ENCODE measurements at places on chromosomes 6 and 20.

DNA sequence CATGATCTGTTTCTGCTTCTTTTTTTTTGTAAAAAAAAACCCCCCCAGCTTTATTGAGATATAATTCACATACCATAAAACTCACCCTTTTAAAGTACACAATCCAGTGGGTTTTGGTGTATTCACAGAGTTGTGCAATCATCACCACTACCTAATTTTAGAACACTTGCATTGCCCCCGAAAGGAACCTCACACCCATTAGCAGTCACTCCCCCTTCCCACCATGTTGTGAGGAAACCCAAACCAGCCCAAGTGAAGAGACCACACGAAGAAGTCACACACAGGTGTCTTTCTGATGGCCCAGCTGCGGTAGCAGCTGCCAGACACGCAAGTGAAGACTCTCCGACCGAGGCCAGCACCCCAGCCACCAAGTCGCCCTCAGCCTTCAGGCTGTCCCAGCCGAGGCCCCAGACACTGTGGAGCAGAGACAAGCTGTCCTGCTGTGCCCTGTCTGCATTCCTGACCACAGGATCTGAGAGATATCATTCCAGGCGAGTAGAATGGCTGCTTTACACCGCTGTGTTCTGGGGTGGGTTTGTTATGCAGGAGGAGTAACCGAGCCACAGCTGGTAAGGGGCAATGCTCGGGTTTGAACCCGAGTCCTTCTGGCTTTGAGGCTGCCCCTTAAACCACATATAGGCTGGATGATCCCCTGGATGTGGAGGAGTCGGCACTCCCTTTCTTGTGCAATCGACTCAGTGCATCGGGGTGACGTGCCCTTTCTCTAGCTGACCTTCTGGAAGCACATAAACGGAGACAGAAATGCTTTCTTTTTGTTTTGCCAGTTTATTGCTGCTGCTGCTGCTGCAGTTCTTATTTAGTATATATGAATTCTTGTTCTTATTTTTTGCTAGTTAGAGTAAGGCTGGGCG lies 59.1 kb upstream of the PTPN1 start:
- no peak for DNase-seq

DNA sequence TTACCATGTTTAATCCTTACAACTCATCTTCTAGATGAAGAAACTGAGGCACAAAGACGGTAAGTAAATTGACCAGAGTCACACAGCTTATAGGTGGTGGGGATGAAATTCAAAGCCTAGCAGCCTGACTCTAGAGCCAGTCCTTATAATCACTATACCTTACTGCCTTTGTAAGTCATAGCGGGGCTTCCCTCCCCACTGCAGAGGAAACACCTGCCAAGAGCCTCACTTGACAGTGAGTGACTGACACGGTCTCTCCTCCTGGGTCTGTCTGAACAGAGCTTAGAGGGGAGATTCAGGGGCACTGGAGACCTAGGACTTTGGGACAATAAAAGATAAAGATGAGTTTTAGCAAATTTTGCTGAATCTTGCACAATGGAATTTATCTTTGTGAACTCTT lies 12.8 kb downstream of the SUN5 start:
- DNase-seq, result no peak

DNA sequence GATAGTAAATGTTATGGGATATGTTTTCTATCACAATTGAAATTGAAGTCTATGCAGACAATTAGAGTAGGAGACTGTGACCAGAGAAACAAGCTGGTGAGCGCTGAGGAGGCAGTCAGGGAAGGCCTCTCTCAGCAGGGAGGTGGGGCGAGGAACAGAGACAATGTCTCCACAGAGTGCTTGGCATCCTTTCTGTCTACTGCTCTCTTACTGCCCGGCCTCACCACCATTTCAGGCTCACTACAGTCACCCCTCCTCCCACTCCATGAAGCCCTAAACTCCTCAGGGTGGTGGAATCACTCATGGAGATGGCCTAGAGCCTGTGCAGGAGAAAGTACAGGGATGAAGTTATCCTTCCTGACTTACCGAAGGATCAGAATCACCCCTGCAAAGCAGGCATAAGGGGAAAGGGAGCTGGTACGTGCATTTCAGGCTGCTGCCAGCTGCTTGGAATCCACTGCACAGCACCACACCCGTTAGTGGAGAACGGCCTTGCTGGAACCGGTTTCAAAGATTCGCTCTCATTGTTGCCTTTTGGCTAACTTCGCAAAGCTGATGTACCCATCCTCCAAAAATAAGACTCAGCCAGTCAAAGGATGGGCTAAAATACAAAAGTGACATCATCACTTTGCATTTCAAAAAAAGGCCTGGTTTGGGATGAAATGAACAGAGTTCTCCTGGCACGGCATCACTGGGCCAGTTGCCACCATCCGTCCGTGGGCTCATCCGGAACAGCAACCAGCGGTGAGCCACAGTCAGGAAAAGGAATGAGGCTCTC lies 67.3 kb downstream of the SLC22A23 start:
- DNase-seq, result no peak

DNA sequence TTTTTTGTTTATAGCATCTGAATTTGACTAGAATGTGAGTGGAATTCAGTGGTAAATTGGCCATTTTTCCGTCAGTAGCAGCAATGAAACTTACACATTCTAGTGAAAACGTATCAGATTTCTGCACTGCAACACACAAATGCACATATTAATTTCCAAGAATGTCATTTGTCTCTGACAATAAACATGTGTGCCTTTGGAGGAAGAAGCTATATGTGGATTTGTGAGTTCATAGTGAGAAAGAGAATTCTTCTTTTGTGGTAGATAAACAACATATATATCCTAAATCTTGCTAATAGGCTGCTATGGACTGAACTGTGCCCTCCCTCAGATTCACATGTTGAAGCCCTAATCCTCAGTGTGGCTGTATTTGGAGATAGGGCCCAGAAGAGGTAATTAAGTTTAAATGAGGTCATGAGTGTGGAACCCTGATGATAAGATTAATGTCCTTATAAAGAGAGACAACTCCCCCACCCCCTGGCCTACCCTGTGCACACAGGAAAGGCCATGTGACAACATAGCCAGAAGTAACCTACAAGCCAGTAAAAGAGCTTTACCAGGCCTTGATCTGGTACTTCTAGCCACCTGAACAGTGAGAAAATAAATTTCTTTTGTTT lies 200.2 kb upstream of the EYA4 start:
- DNase-seq, result no peak

- DNase-seq, result no peak
Observed at GRCh38 chr6:16511040-16511660, 250.1 kb downstream of the ATXN1 start.

- no peak for DNase-seq
Observed at GRCh38 chr20:44470327-44470726, 5.3 kb upstream of the TTPAL start.

DNA sequence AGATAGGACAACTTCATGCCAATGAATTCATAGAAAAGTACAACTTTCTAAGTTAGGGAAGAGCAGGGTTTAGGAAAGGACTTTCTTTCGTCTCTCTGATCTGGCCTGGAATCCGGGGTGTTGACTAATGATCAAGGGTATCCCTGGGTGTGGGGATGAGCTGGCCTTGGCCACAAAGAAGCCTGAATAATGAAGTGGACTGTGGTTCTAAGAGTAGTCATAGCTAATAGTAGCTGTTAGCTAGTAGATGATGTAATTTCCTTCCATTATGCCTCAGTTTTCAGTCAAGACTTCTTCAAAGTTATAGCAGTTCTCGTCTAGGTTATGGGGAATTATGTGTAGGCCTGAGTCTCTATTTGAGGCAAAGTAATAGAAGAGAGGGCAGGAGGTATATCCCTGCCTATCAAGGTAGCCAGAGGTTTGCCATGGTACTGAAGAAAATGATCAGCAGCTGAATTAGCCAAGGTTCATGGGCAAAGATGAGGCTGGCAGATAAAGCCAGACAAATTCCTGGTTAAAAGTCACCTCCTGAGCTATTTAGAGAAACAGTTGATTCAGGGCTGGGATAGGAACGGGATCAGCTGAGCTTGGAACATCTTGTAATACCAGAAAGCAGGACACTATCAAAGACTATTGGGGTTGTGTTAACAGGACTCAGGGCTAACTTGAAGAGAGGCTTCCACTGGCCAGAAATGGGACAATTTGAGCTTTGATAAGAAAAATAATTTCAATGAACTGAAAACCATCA lies 18.7 kb upstream of the TRPC4AP start:
- no peak for DNase-seq

DNA sequence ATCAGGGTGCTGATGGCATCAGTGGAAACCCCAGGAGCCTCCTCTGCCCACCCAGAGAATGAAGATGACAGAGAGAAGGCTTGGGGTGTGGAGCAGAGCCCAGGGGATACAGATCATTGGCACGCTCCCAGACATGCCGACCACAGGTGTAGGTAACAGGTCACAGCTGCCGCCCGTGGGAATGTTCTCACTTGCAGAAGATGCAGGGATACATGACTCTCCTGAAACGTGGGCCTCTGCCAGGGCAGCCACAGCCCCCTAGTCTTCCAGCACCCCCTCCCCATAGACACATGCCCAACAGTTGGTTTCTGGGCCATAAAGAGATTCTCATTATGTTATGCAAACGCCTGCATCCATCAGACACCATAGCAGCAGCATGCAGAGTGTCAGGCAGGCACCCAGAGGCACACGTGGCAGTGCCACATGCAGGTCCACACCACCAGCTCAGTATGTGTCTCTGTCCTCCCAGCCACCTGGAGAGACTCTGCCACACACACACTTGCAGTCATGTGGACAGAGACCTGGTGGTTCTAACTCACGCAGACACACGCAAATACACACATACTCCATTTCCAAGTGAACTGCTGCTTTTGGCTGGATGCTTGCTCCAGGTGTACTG lies 45.5 kb downstream of the LRFN2 start:
- DNase-seq, result no peak
